ENCODE measurements at places on chromosomes 5 and 9.

DNA sequence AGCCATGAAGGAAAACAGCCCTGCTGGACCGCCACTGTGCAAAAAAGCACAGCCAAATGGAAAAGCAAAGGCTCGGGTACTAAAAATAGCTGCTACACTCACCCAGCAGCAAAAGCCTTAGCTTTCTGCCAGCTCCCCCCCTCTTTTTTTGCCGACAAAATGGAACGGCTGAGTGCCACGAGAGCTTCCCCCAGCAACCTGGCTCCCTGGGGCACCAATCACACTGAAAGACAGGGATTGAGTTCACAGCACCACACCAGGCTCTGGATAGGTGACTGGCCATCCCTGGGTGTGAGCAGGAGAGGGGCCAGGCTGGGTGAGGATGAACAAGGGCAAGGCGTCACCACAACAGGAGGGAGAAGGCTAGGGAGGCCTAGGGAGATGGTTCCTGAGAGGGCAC is 66.7 kb downstream of the SIL1 start:
- DNase-seq: no peak

- no peak for DNase-seq
These were observed 10.8 kb downstream of the S1PR3 start for GRCh38 chr9:89001917-89002540.

DNA sequence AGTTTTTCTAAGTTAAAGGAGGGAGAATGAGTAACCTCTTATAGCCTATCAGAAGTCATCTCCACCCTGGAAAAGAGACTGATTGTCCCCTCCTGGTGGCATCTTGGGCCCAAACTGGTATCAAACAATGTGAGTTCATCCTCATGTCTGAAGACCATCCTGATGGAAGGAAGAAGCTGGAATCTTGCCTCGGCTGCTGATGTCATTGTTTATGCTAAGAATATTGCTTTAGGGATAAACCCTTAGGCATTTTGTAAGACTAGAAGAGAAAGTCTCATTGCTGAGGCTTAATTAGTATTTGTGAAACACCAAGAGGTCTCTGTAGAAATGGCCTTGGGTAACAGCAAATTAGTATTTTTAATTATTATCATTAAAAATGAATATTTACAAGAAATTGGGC is 65.7 kb upstream of the KCNN2 start:
- no peak for DNase-seq

DNA sequence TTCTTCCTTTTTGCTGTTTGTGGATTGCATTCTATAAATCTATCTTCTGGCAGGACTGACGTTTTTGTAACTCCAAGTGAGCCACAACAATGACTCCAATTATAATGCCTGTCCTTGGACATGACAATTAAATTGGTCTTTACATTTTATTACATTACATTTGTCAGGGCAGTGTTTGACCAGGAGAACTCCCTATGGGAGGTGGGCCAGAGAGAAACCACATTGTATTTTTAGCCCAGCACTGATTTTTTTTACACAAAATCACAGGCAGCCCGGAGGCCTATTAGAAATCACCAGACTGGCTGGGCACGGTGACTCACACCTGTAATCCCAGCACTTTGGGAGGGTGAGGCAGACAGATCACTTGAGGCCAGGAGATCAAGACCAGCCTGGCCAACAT is 99.1 kb upstream of the SMC5 start:
- no peak for DNase-seq

DNA sequence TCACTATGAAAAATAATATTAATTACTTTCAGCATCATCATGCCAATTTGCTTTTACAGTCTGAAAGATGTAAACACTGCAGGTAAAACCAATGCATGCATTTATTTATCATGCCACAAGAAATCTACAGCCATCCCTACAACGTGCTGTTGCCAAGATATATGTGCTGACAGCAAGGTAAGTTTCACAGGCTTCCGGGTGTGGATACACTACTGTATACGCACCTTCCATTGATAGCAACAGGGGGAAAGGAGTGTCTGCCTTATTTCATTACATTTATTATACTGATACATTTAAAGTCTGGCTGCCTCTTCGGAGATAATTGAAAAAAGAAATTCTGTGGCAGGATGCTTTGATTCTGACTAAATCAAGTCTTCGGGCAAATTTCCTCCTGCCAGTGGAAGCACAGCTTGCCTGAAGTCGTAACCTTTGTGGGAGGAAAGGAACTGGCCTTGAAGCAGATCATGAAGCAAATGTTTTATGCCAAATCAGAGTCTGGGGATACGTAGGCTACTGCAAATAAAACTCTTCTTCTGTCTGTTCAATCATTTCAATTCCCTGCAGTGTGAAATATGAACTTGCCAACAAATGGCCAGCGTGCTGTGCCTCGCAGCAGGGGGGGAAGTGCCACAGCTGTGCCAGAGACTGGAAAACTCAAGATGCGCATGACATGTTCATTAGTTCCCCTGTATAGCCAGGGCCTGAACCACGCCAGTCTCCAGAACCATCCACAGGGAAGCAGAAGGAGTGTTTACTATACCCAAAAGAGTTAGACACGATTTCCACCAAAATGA is 268.1 kb downstream of the EFNA5 start:
- DNase-seq: no peak

DNA sequence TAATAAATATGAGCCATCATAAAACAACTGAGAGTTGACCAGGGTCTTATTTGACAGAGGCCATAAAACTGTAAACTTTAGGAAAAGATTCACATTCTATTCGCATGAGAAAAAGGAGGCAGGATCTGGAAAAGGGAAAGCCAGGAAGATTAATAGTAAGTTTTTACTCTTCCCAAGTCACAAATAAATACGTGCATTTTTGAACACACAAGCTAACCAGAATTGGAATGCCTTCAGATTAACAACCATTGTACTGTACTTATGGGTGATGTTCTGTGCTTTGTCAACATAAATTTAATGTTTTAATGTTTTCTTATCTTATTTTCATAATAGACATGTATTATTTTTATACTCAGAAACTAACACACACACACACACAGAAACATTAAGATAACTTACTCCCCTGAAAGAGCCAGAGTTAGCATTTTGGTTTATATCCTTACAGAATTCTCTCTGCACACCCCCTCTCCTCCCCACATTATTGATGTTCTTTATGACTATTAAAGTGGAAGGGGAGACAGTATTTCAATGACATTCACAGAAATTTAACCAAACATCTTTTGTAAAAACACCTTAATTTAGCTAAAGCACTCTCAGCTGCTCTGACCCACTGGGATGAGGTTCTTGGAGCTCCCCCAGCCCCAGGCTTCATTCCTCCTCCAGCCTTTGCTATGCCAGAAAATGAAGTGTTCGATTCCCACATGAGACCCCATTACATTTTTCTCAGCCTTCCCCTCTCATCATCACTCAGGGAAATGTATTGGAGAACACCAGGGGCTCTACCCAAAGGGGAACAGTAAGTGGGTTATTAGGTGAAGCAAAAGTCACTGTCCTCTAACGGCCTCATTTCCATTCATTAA is 155.5 kb downstream of the ESM1 start:
- DNase-seq: no peak

DNA sequence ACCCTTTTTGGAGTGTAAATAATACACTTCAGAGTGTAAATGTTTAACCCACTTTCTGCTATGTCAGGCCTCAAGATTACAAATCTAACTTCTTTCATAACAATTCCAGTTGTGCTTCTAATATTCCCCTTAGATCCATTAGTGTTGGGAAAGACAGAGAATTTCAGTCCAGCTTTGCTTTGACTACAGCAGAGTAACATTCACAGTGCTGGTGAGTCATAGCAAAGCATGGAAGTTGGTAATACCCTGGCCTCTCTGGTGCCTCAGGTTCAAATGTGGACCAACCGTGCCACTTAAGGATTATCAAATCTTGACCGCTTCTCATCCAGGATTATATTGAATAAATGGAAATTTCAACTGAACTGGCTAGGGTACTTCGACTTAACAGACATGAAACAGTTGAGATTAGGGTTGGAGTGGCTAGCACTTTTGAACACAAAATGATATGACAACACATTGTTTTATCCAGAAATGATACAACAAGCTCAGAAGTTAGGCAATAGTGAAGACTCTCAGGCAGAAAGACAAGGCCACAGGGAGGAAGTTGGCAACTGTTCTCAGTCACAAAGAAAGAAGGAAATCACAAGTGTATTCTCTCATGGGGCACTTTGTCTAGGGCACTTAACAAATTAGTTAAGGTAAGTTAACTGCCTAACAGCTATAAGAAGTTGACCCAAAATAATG is 24.4 kb upstream of the RASA1 start:
- no peak for DNase-seq

- DNase-seq: no peak
These were observed 243.5 kb downstream of the GADD45G start for GRCh38 chr9:89848060-89849040.

GRCh38 chr9:94923326-94924089 is 197.0 kb downstream of the AOPEP start:
- no peak for DNase-seq

- no peak for DNase-seq
These were observed 84.5 kb downstream of the FGF1 start for GRCh38 chr5:142601432-142601831.

DNA sequence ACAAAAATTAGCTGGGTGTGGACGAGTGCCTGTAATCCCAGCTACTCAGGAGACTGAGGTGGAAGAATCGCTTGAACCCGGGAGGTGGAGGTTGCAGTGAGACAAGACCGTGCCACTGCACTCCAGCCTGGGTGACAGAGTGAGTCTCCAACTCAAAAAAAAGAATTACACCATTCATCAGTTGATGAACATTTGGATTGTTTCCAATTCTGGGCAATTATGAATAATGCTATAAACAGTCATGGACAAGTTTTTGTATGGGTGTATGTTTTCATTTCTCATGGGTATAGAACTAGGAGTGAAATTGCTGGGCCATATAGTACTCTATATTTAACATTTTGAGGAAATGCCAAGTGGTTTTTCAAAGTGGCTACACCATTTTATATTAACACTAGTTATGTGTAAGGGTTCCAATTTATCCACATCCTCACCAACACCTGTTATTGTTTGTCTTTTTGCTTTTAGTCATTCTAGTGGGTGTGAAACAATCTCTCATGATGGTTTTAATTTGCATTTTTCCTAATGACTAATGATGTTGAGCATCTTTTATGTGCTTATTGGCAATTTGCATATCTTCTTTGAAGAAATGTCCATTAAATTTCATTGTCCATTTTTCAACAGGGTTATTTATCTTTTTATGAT is 9.0 kb upstream of the CCDC125 start:
- no peak for DNase-seq

DNA sequence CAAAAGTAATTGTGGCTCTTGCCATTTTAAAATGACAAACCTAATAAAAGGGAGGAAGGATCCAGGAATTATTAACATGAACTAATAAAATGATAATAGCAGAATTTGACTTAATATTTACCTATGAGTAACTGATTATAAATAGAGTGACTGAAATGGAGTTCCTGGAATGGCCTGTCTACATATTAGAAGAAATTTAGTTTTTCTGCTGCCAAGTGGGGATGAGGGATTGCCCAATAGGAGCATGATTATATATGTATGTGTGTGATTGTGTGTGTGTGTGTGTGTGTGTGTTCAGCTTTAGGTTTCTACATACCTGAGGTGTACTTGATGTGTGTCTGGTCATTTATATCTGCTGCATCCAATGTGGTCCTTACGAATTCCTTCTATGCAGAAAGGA is 36.6 kb upstream of the ITGA1 start:
- DNase-seq: no peak

GRCh38 chr5:95620030-95620869 is at the start of gene GPR150:
Gene GPR150, plus strand, starts transcription at chr5:95620087. Its CDS starts 189 bp downstream, at chr5:95620276.
- DNase-seq: peak; percentile 83

DNA sequence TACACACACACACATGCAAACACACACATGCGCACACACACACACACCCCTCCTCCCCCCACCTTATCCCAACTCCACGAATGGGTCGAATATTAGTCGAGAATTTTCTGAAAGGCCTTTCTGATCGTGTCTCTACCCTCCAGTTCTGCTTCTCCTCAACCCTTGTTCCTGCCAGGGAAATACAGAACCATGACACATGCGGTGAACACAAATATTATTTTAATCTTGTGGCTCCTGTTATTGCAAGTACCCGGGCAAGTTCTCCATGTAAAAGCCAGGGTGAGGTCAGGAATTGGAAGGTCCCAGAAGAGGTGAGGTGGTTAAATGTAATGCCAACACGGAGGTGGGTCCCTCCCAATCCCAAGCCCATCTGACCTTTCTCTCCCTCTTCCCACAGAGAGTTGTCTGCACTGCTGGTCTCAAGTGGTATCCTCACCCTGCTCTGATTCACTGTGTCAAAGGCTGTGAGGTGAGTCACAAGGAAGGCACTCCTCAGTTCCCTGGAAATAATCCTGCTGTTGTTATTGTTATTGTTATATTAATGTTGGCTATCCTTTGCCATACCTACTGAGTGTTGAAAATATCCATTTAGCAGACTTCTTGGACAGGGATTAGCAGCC is 223.7 kb downstream of the PAPPA start:
- no peak for DNase-seq

DNA sequence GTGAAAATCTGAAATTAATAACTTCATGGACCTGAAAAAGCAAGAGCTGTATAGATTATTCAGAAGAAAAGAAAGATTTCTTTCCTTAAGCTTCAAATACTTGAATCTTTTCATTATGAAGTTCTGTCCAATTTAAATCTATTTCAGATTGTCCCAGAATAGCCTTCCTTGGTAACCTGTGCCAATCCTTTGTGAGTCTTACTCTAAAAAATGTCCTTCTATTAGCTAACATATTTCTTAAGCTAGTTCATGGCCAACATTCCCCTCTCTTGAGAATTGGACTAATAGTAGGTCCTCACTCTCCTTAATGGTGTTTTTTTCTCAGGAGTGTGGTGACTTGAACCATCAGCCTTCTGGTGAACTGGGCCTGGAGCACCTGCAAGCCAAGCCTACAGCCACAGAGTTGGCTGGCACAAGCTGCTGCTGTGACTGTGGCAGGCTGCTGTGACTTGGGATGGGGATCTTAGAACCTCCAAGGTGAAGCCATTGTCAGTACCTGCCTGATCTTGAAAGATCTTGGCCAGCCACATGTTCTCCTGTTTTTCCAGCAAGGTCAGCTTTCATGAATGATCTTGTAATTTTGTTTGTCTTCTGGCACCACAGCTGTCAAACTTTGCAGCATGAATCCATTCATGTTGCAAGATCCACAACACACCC is 262.6 kb upstream of the MAP3K1 start:
- no peak for DNase-seq

- no peak for DNase-seq
These were observed 86.9 kb upstream of the TMEM161B start for GRCh38 chr5:88355490-88356050.

Data from activated naive CD4-positive, alpha-beta T cell treated with anti-CD3 and anti-CD28 coated beads, Interleukin-2, amount 50 U/mL, for 72 hours (primary cell).